ENCODE measurements at places on chromosomes 4 and X.

GRCh38 chr4:41258783-41259182 is 2.1 kb downstream of the UCHL1 start:
- peak; percentile 2 for DNase-seq

- no peak for DNase-seq
These were observed 3.7 kb upstream of the GUF1 start for GRCh38 chr4:44674471-44674870.

GRCh38 chr4:79177388-79177787 is 148.5 kb downstream of the NAA11 start:
- DNase-seq: no peak

DNA sequence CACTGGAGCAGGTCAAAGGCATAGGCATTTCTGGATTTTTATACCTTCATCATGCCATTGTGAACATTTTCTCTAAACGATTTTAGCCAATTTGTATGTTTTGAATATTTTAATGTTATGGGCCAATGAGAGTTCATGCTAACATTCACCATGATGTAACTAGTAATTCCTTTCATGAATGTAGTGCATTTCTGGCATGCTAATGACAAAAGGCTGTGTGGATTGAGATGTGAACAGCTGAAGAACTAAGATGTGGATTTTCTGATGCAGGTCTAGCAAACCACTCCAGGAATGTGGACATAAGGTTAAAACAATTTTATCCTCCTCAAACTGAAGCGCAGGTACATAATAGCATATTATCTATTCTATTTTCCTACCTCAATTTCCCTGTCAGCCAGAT is 269.4 kb downstream of the NLGN4X start:
- DNase-seq: no peak

DNA sequence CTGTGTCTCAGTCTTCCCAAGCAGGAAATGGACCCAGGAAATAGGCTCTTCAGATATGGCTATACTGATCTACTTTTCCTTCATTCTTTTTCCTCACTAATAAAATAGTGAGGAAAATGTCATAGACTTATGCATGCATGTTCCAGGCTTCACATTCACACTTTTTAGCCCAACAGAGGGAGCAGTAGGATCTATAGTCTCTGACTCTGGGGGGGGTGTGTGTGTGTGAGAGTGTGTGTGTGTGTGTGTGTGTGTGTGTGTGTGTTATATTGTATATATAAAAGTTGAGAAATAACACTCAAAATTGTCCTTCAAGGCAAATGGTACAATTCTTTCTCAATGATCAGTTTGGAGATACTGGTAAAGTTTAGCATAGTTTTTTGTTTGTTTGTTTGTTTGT is 297.2 kb upstream of the GALNT7 start:
- DNase-seq: no peak

DNA sequence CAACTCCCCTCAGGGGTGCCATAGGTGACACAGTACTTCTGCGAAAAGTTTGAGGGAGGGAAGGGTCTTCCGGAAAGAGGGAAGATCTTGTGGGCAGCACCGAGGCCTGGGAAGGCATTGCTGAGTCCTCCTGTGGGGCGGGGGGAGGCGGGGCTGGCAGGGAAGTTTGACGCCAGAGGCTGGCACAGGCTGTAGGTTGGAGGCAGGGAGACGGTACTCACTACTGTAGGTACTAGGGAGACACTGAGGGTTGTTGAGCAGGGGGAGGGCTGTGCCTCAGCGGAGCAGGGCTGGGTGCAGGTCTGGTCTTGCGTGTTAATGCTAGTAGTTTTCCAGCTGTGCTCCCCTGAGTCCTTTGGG is 23.3 kb upstream of the PSAPL1 start:
- no peak for DNase-seq

DNA sequence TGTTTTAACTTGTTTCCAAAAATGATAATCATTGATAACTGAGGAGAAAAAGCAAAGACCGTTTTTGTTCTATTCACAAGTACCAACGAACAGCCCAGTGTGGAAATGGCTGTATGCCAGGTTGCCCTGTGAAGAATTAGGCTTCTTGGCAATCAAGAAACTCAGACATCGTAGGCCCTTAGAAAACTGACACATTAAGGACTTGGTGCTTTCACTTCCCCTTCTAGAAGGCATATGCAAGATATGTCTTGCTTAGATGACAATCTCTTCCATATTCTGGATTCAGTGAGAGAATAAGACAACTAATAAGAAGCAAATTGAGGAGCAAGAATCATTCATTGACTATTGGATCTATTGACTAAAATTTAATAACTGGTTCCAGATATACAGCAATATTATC is 56.6 kb downstream of the ANAPC10 start:
- DNase-seq: no peak

DNA sequence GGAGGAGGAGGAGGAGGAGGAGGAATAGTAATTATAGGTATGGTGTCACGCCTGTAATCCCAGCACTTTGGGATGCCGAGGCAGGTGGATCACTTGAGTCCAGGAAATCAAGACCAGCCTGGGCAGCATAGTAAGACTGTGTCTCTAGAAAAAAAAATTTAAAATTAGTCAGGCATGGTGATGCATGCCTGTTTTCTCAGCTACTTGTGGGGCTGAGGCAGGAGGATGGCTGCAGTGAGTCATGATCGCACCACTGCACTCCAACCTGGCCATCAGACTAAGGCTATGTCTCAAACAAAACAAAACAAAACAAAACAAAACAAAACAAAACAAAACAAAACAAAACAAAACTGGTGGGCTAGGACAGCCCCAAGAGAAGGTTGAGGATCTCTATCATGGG is 3.0 kb downstream of the STARD8 start:
- DNase-seq: no peak

GRCh38 chr4:184655889-184656869 is 6.6 kb downstream of the PRIMPOL start:
- no peak for DNase-seq

DNA sequence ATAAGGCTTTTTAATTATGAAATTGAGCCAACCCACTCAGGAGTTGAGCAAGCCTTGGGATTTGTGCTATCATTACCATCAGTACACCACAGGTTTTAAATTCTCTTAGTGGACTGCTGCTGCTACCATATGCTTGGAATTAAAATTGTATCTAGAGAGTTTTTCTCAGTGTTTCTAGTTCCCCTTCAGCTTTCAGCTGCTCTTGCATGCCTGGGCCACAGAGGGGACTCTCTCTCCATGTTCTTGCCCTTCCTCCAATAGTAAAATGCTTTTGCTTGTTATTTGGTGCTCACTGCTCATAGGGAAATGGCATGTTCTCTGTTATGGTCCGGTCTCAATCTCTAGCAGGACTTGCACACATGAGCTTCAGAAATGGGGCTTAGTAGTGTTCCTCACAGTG is 101.9 kb downstream of the IGSF1 start:
- no peak for DNase-seq

GRCh38 chrX:39227371-39227770 is 426.1 kb downstream of the MID1IP1 start:
- no peak for DNase-seq

GRCh38 chr4:83189631-83190136 is 75.2 kb upstream of the PLAC8 start:
- no peak for DNase-seq

- no peak for DNase-seq
These were observed 569 bp upstream of the FHL1 start for GRCh38 chrX:136146614-136147314.

DNA sequence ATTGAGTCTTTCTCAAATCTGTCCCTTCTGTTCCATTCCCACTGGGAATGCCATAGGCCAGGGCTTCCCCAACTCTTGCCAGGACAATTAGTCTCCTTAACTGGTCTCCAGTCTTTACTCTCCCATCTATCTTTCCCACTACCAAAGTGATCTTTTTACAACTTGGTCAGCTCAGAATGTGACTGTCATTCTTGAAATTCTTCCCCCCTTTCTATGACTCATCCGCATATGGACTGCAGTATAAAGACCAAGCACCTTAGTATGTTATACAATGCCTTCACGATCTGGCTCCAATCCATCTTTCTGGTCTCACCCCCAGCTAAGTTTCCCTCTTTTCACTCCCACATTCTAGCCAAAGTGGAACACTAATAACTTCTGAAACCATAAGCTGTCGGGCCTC is 383.8 kb downstream of the OPHN1 start:
- no peak for DNase-seq
